ENCODE measurements at places on chromosomes 7 and 10.
A peak's percentile ranks its signal among the peaks of the same experiment; 100 is the strongest.

DNA sequence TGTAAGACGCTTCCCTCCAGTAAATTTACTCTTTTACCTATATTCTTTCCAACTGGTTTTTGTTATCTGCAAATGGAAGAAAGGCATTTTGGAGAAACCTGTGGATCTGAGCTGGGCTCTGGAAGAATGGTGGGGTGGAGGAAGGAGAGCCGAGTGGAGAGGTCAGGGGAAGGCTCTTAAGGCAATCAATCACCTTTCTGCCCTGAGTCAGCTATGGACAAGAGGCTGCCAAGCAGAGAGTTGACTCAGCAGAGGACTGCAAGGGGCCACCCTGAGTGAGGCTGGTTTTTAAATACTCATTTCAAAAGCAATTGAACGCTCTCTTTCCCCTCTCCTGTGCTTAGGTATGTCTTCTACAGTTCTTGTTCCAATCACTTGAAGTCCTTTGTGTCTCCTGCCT lies 81.8 kb downstream of the SPAG6 start:
- no peak for DNase-seq

DNA sequence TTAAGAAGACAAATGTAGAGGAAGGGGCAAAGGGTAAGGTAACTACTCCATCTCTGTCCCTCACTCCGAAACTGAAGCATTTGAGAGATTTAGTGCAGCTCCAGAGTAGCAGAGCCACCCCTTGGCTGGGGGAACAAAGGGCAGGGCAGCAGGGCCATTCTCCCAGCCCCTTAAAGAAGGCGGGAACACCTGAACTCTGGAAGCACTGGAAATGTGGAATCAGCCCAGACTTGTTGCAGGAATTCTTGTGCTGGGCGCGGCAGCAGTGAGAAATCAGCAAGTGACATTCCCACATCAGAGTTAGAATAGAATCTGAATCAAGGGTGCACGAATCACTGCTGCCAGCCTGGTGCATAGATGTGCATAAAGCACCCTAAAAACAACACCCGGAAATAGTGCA lies 34.4 kb upstream of the GRM8 start:
- no peak for DNase-seq

DNA sequence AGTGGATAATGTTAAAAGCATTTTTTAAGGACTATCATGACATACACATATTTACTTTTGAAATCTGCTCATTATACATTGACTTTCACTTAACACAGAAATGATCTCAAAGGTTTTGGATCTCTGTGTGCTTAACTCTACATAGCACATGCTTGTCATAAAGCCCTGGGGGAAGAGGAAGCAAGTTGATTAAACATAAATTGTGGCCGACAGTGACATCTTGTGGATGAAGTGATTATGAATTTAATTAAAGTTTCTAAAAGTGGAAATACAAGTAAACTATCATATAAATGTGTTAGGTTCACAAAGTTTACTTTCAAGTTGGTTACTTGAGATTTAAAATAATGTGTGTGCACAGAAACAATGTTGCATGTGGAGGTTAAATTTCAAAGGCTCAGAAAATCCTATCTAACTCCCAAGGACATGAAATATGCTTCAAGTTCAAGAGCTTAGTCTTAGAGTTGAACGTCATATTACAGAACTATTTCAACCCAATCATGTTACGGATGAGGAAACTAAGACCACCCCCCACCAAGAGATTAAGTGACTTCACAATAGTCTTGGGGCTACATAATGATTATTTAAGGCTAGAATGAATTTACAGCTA lies 1247.8 kb downstream of the GATA3 start:
- no peak for DNase-seq

DNA sequence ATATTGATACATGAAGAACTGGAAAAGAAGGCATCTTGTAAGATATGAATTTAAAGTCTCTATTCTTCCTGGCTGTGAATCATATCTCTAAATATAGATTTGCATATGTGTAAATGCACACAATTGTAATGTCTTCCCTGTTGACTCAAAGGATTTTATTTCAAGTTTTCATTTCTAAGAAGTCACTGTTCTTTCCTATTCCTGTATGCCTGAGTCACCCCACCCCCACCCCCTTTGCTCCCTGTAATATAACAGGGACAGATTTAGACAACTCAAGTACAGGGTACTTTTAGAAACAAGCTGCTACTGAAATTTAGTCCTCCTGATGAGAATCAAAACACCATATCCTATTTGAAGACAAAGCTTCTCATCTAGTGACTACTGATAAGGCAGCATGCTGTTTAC lies 43.0 kb upstream of the HECTD2 start:
- DNase-seq = no peak

DNA sequence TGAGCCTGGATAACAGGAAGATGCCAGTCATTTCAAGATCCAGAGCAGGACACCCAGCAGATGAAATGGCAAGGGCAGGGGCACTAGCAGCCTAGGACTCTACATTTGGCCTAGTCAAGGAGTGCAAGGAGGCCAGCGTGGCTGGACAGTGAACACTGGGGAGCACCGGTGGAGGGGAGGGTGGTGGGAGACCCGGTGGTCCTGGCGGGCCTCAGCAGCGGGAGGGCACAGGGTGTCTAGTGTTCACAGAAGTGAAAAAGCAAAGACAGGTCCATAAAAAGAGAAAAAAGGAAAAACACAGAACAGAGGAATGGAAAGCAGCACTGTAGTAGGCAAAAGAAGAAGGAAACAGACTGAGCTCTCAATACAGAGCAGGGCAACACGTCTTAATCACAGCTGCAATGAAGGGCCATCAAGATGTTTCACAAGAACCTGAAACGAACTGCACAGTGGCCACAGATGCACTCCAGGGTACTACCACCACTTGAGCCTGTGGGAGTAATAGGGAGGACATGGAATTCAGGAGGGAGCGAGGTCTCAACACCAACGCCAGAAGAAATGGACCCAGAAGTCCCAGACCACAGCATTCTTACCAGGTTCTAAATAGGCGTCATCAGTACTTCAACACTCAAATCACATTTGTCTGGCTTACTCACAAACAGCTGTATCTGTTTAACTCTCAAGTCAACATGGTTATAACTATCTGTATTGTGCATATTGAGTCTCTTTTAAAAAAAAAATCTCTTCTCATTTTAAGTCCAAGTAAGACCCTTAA lies 573.7 kb downstream of the PARD3 start:
- DNase-seq = no peak

GRCh38 chr7:112120696-112121217 lies 85.4 kb downstream of the DOCK4 start:
- no peak for DNase-seq

GRCh38 chr7:135169141-135169963 lies 1.2 kb downstream of the CYREN start:
- peak; percentile 72 for DNase-seq

GRCh38 chr10:102948176-102948575 lies 30.1 kb downstream of the CNNM2 start:
- DNase-seq = no peak

DNA sequence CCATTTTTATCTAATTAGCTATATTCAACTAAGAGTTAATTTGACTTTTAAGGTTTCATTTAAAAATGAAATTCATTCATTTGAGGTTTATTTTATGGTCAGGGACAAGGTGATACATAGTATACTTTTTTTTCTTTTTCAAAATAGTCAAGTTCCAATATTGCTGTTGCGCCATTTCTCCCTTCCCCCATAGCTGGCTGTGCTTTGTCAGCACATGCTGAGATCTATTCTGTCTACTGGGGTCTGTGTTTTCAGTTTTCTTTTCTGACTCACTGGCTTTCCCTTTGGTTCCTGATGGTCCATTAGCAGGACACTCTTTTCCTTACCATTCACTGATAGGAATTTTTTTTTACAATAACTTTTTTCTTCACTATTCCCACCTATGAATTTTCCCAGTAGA lies 336.4 kb upstream of the TMEM229A start:
- DNase-seq = no peak

DNA sequence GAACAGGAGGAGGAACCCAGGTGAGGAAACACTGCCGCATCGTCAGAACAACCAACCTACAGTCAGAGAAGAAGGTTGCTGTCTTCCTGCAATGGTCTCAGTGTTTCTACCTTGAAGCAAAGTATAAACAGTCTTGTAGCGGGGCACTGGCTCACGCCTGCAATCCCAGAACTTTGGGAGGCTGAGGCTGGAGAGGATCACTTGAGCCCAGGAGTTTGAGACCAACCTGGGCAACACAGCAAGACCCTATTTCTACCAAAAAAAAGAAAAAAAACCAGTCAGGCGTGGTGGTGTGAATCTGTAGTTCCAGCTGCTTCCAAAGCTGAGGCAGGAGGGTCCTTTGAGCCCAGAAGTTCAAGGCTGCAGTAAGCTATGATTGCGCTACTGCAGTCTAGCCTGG lies 23.4 kb downstream of the SNX8 start:
- no peak for DNase-seq

GRCh38 chr7:84412161-84412969 lies 217.8 kb upstream of the SEMA3A start:
- DNase-seq = no peak

DNA sequence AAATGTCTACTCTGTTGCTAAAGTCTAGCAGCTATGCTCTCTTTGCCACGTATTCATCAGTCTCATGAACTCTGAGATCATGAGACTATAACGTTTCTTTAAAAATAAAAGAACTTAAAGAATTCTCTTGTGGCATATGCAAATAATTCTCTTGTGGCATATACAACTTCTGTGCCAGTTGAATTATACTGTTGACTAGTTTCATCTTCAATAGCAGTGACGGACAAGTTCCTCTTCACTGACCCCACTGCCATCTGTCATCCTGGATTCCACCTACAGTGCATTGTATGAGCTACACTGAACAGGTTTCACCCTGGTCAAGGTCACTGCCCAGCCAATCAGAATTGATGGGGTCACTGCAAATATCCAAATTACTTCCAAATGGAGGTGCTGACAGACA lies 88.2 kb downstream of the CD36 start:
- DNase-seq = no peak

- DNase-seq = no peak
These were observed 41.4 kb downstream of the ICA1 start for GRCh38 chr7:8220376-8221100.

- no peak for DNase-seq
These were observed 89.2 kb downstream of the ADCY1 start for GRCh38 chr7:45663167-45663921.

- DNase-seq = peak; percentile 2
These were observed 148.0 kb downstream of the RNF216 start for GRCh38 chr7:5633161-5634106.
